ENCODE measurements at places on chromosomes 7 and 10.

DNA sequence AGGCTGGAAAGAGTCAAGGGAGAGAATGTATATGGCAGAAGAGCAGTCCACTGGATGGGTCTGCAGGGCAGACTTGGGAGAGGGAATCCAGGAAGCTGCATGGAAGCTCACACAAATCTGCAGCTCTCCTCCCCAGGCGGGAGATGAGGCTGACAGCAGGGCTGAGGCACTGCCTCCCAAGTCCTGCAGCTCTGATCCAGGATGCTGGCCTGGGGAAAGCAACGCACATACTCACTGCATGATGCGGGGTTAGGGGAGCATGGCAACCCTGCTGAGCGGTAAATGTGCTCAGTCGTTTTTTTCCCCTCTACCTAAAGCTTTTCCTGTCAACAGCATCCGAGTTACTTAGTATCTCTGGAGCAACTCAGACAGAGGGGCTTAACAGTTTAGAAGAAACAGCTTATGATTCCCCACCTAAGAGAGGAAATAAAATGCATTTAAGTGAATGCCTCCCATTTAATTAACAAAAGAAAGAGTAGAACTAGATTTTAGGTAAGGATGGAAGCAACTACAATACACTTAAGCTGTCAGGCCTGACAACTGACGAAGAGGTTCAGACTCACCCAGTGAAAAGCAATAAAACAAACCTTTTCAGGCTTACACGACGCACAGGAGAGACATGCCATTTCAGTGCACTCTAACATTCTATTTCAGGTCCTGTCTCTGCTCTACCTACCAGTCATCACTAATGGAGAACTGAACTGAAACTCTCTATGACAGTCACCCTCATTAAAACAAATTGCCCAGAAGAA, 37.0 kb downstream of the CHCHD3 start:
- DNase-seq: no peak

DNA sequence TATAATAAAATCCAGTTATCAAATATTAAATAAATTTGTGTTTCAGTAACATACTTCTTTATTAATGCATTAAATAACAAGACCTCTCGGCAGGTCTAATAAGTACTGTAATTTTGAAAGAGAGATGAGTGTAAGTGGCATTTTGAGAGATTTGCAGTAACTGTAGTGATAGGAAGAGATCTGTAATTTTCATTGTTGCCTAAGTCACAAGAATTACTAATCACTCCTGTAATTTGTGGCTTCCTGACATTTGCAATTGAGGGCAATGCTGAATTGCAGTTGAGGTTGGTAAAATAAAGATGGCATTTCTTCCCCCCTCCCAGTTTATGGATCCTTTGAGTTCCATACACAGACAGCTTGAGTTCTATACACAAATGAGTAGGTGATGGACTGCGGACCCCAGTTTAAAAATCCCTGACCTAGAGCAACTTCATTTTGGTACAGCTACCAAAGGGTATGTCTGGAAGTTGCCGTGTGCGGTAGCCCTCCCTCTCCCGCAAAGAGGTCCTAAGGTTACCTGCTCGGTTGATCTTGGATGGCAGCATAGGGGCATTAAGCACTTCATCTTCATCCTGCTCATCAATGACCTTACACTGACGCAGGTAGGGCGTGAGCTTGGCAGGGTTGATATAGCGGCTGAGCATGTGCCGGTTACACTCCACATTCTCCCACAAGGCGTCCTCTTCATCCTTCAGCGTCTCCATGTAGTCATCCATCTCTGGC, 96.4 kb downstream of the CARD11 start:
- no peak for DNase-seq

DNA sequence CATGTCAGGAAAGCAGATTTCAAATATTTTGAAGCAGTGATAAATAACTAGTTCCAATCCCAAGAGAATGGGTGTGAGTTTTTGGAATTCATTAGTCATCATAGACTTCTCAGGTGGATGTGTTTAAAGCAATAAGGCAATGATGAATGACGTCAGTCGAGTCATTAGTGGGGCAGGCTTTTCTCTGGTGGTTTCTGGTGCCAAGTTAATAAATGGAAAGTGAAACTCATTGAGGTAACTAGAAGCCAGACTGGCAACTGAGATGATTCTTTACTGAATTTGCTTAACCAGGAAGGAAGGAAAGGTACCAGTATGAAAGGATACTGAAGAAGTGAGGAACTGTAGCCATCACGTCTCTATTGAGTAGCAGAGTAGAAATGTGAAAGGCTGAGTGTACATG, 311.0 kb downstream of the GPAM start:
- no peak for DNase-seq

GRCh38 chr10:30818010-30818660, 188.6 kb upstream of the LYZL2 start:
- DNase-seq: no peak

- no peak for DNase-seq
Measured at GRCh38 chr7:27071622-27072390, 24.0 kb downstream of the HOXA1 start.

- no peak for DNase-seq
Measured at GRCh38 chr10:60372436-60372835, 17.2 kb downstream of the ANK3 start.

GRCh38 chr7:136870866-136871487, 2.5 kb downstream of the CHRM2 start:
- DNase-seq: no peak

- peak; percentile 84 for DNase-seq
Measured at GRCh38 chr10:79298403-79299244, 48.6 kb upstream of the PPIF start.

- no peak for DNase-seq
Measured at GRCh38 chr10:60086421-60086820, 180.1 kb upstream of the CCDC6 start.

DNA sequence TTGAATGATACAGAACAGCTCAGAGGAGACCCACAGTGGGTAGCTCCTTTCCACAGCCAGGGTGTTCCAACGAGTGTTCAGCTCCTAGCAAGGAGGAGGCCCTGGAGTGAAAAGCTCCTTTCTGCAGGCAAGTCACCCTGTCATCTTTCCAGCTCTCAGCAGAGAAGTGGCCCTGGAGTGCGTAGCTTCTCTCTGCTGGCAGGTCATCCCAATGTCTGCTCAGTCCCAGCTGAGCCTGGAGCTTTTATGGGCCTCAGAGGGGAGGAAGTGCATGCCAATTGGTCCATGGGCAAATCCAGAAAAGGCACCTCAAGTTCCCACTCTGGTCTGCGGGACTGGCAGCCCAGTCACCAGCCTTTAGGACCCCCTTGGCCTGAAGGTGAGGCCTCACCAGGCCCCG, 30.8 kb upstream of the ZMYND11 start:
- DNase-seq: no peak

DNA sequence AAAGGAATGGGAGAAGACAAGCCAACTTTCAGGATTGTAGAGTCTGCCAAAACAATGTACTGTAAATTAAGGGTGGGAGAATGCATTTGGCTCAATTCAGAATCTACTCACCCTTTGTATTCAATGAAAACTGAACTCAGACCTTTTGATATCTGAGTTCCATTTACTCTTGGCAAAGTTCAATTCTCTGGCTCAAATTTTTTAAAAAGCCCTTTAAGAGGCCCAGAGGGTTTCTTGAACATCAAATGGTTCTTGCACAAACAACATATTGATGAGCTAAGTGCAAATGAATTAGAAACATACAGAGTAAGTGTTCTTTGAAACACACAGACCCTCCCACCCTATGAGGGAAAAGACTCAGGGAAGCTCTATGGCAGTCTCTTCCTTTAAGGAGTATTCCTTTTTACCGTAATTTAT, 5.2 kb upstream of the XPNPEP1 start:
- DNase-seq: no peak

GRCh38 chr7:11776039-11776438, 56.0 kb downstream of the THSD7A start:
- no peak for DNase-seq

DNA sequence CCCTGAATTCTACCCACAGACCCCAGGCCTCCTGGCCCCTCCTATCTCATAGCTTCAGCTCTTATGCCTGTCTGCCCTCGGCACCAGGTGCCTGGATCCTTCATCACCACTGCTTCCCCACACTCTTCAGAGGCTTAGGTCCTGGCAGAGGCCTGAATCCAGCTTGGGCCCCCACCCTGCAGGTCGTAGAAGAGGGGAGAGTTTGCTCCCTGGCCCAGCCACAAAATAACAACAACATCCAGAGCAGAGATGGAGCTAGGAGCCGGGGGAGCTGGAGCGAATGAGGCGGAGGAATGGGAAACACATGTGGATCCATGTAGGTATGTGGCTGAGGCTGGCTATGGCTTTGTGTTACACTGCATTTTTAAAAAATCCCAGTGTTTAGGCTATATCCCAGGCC, 7.8 kb upstream of the OPN4 start:
- DNase-seq: no peak

DNA sequence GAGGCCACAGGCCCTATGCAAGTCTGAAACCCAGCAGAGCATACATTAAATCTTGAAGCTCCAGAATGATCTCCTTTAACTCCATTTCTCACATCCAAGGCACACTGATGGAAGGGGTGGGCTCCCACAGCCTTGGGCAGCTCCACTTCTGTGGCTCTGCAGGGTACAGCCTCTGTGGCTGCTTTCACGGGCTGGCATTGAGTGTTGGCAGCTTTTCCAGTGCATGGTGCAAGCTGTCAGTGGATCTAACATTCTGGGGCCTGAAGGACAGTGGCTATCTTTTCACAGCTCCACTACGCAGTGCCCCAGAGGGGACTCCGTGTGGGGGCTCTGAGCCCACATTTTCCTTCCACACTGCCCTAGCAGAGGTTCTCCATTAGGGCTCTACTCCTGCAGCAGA, 265.7 kb upstream of the MAGI2 start:
- no peak for DNase-seq

DNA sequence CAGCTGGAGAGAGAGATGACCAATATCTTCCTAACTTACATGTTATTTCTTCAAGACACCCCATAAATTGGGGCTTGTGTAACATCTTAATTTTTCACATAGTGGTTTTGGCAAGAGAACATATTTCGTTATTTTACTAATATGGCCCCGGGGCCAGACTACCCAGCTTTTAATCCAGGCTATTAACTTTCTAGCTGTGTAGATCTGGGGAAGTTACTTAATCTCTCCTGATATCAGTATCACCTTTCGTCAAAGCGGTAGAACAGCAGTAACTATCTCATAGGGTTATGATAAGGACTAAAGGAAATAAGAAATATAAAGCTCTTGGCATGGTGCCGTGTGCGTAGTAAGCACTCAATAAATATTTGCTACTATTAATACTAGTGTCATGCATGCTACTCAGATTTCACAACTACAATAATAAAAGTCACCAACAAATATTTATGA, 71.6 kb upstream of the LYZL1 start:
- DNase-seq: no peak

- DNase-seq: no peak
Measured at GRCh38 chr7:75621124-75621523, 117.6 kb downstream of the HIP1 start.

DNA sequence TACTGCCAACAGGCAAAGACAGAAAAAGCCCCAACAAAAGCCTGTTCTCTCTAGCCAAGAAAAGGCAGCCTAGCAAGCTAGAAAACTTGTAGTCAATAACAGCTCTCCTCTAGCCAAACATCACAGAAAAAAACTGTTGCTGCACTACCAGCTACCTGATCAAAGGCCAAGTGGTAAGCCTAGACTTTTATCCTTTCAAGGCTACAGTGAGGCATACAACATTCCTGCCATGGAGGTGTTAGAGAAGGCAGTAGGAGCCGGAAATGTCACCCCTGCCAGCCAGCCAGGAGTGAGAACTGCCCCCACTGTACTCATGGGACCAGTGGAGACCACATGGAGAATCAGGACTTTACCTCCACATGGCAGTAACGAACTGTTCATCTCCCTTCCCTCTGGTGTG, 31.2 kb downstream of the CCDC126 start:
- DNase-seq: no peak

DNA sequence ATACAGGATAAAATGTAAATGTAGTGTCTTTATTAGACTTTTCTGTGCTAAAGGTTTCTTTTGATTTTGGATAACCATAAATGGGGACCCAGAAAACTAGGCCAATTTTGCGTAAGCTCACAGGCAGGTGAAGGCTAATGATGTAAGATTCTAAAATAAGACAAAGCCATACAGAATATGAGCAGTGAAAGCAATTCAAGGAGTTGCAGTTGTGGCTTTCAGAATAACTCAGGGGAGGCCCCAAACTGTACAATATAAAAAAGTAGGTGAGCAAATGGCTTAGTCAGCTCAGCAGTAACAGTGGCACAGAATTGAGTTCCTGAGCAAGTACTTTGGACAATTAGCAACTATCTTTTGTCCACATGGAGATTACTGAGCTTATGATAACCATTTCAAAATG, 81.7 kb upstream of the NRP1 start:
- DNase-seq: no peak

- no peak for DNase-seq
Measured at GRCh38 chr10:44235363-44235762, 149.5 kb downstream of the CXCL12 start.

GRCh38 chr7:76126632-76127031, 75.1 kb upstream of the SRRM3 start:
- DNase-seq: no peak

DNA sequence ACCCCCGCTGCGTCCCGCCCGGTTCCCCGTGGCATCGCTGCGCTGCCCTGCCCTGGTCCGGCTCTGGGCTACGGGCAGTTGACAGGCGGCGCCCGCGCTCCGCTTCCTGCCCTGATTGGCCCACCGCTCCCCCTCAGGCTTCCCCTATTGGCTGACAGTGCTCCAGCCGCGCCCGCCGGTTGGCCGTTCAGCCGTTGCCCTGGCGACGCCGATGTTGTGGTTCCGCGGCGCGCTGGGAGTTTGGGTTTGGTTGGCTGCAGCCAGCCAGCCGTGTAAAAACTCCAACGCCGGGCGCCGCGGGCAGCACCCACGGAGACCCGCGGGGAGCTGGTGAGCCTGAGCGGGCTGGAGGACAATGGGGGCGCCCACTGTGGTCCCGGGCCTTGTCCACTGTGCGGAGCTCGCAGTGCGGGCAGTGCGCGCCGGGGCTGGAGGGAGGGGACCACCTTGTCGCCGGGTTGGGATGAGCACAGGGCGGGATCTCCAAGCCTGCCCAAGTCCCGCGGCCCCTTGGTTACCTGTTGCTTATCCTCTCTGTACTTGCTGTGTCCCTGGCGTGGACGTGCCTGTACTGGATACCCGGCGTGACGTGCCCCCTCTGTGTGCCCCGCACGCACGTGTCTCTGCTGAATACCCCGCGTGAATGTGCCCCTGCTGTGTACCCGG, at the start of gene C7orf57:
Gene C7orf57, plus strand, starts transcription at position 243 of the 666 bp plus-strand sequence. CDS start 766 bp downstream, outside the sequence.
- peak; percentile 48 for DNase-seq
